AG04450 (cell line): ENCODE measurements at places on chromosomes 4 and X. TPM values are rescaled to one million over a fixed set of nuclear protein-coding genes. Genes with fewer than 3 reads are reported as not detected.
A peak's percentile ranks its signal among the peaks of the same experiment; 100 is the strongest.

- no peak for DNase-seq
These were observed 322.3 kb downstream of the DHX15 start for GRCh38 chr4:24262084-24262483.

DNA sequence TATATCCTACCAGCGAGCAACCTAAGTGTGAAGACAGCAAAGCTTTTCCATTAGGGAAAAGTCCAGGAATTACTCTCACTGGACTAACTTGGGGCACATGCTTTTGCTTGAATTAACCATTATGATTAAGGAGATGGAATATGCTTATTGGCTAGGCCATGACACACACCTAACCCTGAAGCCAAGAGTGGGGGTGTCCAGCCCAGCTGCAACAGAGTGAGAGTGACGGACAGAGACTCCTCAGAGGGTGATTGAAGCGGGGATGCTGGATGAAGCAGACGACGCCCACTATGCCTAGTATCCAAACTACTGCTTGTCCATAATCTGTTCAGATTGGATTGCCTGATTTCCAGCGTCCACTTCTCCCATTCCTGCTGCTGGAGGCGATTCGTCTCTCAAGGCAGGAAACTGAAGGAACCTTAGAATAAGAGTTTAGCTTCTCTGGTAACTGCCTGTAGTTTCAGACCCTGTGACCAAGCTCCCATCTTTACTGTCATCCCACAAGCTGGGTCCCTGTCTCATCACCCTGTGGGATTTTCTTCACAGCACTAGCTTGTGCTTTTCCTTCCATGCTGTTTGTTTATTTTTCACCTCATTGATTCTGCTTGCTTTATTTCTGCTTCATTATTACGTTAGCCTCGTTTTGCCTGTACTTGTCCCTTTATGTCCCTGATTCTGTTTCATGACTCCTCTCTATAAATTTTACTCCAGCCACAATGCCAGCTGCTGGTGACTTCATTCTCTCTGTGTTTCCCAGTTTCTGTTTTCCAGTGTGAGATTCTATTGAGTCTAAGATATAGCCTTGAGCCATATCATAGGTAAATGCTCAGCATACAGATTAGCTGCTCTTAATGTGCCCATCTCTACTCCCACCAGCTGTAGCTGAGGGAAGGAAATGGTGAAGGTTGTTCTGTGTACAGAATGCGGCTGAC lies 19.0 kb downstream of the FAM47E start:
- DNase-seq = no peak

DNA sequence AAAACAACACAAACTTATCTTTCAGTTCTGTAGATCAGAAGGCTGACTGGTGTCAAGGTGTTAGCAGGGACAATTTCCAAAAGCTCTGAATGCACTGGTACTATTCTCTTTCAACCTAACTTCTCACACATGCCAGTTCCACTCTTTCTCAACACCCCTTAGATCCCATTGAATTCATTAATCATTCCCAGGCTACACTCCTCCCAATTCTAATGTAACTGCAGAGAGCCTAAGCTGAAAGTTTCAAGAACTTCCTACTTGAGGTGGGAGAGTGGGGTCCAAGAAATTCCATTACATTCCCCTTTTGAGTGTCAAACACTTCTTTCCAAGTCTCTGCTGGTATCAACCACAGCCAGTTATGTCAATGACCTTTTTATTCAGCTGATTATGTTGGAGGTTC lies 142.0 kb downstream of the ADAMTS3 start:
- no peak for DNase-seq

GRCh38 chrX:47862680-47863079 lies 26.0 kb downstream of the ZNF81 start:
- DNase-seq = no peak

DNA sequence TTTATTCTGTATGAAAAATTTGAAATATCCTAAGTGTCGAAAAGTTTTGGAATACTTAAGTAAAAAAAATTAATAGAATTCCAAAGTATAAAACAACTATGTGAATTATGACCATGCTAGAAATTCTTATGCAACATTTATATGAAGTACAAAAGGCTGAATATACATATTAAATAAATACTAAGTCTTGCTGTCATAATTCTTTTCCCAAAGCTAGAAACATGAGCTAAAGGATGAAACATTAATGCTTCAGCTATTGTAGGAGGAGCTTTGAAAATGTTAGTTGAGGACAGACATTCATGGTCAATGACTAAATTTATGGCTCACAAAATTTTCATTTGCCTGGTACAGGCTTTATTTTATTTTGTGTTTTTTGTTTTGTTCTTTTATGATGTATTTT lies 207.3 kb downstream of the GABRB1 start:
- DNase-seq = no peak

- DNase-seq = peak; percentile 38
These were observed 492.9 kb downstream of the INPP4B start for GRCh38 chr4:142353149-142353738.

DNA sequence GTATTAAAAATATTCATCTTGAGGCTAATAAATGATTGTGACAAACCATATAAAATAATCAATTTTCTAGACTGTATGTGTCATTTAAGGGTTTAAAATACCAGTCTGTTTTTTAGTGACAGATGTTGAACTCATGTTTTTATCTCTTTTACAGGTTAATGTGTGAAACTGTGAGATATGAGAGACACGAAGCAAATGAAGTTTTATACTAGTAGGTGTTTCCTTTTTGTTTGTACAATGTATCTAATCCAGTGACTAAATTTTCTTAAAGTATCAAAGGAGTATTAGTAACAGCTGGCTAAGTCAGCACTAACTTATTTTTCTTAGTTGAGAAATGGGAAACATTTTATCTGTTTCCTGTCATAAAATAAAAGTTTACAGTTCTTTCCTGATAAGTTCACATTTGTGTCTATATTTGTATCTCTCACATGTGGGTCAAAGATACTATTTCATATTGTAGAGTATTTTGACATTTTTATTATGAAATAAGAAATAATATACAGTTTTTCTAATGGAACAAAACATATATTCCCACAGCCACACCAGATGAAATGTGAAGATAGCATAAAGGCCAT lies 90.3 kb downstream of the RAPGEF2 start:
- DNase-seq = no peak

- DNase-seq = no peak
These were observed 792 bp downstream of the PPID start for GRCh38 chr4:158722291-158722916.

DNA sequence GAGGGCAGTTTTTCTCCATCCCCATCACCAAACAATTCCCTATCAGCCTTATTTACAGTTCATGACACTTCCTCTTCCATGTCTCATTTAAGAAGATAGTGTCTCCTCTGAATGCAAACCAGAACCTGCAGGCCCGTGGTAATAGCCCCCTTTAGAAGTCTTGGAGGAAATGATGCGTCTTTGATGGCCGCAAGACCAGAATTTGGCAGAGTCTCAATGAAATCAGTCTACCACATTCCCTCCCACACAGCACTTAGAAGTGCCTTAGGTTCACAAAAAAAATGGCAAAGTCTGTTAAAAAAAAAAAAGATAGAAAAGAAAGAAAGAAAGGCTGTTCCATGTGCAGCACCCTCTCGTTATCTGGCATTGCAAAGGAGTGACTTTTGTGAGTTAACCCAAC lies 2.1 kb upstream of the KDR start:
- DNase-seq = no peak

GRCh38 chr4:119783189-119783983 lies 154.8 kb upstream of the PDE5A start:
- no peak for DNase-seq

- no peak for DNase-seq
These were observed 46.9 kb downstream of the KIF4A start for GRCh38 chrX:70336767-70337166.

- DNase-seq = no peak
These were observed 108.7 kb downstream of the CORIN start for GRCh38 chr4:47729131-47729680.

- no peak for DNase-seq
These were observed 28.9 kb downstream of the ZFX start for GRCh38 chrX:24178441-24178840.

DNA sequence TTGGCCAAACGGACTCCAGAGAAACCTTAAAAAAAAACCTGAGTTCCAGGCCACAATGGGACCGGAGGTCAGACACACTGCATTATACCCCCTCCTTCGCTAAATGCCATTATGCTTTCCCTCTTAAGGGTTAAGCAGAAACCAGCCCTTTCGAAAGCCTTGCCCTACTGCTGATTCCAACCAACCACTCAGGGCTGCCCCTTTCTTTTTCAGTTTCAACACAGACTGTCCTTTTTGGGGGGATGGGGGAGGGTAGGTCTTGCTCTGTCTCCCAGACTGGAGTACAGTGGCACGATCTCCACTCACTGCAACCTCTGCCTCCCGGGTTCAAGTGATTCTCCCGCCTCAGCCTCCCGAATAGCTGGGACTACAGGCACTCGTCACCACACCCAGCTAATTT lies 49.5 kb upstream of the MAN2B2 start:
- DNase-seq = no peak

GRCh38 chr4:139011225-139011950 lies 4.2 kb upstream of the NOCT start:
- DNase-seq = no peak

GRCh38 chrX:114532111-114532805 lies 51.6 kb upstream of the HTR2C start:
- no peak for DNase-seq

DNA sequence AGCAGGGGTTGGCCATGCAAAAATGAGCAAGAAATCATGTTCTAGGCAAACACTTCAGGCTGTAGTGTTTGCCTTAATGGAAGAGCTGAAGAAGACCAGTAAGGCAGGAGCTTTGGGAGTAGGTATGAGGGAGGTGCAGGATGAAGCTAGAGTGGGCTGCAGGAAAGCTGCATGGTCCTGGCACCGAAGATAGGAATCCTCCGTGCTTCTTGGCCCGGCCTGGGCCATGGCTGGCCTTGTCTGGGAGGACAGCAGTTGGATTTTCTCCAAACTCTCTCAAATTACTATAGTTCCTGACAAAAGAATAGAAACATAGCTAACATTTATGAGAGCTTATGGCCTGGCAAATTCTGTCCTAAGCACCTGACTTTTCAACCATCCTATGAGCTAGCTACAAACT lies 116.5 kb downstream of the UCHL1 start:
- DNase-seq = no peak

DNA sequence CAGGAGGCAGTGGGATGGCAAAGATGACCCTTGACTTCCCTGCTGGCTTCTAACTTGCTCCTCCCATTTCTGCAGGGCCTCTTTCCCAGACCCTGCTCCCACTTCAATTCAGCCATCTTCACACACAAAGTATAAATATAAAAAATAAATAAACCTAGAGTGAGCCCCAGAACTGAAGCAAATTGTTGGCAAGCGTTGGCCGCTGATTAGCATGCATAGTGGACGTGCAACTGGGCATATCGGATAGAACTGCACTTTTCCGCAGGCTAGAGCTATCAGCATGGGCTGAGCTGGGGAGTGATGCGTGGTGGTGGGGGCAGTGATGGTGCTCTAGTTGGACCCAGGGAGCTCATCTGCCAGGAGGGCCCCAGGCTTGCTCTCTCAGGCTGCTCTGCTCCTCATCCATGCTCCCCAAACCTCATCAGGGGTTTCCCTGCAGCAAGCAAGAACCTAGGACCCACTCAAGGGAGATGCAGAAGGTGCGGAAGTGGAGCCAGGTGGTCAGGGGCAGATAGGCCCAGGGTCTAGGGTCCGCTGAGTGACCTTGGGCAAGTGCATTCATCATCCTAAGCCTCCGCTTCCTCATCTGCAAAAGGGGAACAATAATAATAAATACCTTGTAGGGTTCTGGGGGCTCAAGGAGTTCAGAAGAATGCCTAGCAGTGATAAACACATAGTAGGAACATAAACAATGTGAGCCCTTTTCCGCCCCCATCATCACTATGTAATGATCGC lies 146.8 kb upstream of the PJA1 start:
- no peak for DNase-seq

DNA sequence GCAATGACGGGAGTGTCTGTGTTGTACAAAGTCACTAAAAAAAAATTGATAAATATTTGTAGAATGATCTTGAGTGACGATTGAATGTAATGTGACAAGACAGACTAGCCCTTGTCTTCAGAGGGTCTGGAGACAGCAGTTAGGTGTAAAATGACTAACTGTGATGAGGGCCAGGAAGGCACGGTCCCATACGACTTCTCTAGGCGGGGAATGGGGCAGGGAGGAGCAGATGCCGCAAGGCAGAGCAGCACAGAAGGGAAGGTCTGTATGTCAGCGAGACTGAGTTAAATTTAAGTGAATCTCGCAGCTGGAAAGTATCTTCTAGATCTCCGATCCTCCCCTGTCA lies 405 bp downstream of the CENPE start:
- no peak for DNase-seq

DNA sequence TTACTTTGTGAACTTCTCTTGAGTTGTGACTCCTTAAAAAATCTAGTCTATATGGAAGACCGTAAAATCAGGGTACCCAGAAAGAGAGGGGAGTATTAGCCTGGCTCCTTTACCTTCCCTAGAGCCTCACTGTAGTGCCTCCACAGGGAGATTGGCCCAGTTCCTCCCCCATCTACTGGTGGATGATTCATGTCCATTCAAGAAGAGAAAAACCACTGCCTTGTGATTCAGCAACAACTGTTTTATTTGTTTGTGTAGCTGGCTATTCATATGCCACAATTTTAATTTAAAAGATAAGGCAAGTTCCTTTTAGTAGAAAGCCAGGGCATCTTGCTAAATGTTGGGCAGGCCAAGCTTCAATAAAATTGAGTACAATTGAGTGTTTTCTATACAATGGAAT lies 221.8 kb upstream of the KCNIP4 start:
- DNase-seq = no peak

- no peak for DNase-seq
These were observed 42.7 kb downstream of the ABLIM2 start for GRCh38 chr4:8115916-8116315.

- peak; percentile 64 for DNase-seq
These were observed 8.0 kb downstream of the HERC3 start for GRCh38 chr4:88600176-88600838.

AFF2 gene
- 0.01 and 0.04 TPM in 2 replicates for polyA plus RNA-seq

CSAG3 gene
- not detected in 2 replicates for polyA plus RNA-seq

SRD5A3 gene
- 13.2 and 15.8 TPM in 2 replicates for polyA plus RNA-seq

PGAM4 gene
- 0.40 and 0.47 TPM in 2 replicates for polyA plus RNA-seq

CCDC120 gene
- polyA plus RNA-seq = 0.83 and 1.0 TPM in 2 replicates

TMEM187 gene
- polyA plus RNA-seq = 3.2 and 3.9 TPM in 2 replicates

ERAS gene
- polyA plus RNA-seq = not detected in 2 replicates

BTK gene
- polyA plus RNA-seq = not detected in 2 replicates

LNX1 gene
- 2.4 and 2.6 TPM in 2 replicates for polyA plus RNA-seq

PCSK1N gene
- polyA plus RNA-seq = not detected in 2 replicates

FRMD7 gene
- polyA plus RNA-seq = not detected in 2 replicates

ENPEP gene
- polyA plus RNA-seq = 0.14 and 0.33 TPM in 2 replicates

DCAF16 gene
- polyA plus RNA-seq = 19.8 and 22.2 TPM in 2 replicates

RBM47 gene
- polyA plus RNA-seq = 0.48 and 0.62 TPM in 2 replicates
